GM19239 (cell line): ENCODE measurements at places on chromosomes 2 and 18.
A peak's percentile ranks its signal among the peaks of the same experiment; 100 is the strongest.

GRCh38 chr2:25912851-25913695, 34.8 kb upstream of the ASXL2 start:
- no peak for DNase-seq

- no peak for DNase-seq
These were observed 468.3 kb downstream of the EIPR1 start for GRCh38 chr2:2909086-2910035.

GRCh38 chr2:196291426-196291825, 120.0 kb upstream of the STK17B start:
- DNase-seq = no peak

DNA sequence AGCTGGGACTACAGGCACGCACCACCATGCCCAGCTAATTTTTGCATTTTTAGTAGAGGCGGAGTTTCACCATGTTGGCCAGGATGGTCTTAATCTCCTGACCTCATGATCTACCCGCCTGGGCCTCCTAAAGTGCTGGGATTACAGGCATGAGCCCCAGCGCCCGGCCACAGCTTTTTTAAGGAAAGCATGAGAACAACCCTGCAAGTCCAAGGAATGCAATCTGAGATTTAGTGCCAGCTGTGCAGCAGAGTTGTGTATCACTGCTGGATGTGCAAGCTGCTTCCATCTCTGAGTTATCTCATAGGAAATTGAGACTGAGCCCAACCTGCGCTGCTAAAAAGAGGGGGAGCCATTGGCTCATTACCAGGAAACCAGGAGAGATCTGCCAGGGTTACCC, 399.9 kb upstream of the CYRIA start:
- DNase-seq = no peak

GRCh38 chr2:111149882-111150455, 29.3 kb downstream of the BCL2L11 start:
- DNase-seq = no peak

GRCh38 chr2:177010146-177010545, 202.4 kb upstream of the HNRNPA3 start:
- DNase-seq = no peak

DNA sequence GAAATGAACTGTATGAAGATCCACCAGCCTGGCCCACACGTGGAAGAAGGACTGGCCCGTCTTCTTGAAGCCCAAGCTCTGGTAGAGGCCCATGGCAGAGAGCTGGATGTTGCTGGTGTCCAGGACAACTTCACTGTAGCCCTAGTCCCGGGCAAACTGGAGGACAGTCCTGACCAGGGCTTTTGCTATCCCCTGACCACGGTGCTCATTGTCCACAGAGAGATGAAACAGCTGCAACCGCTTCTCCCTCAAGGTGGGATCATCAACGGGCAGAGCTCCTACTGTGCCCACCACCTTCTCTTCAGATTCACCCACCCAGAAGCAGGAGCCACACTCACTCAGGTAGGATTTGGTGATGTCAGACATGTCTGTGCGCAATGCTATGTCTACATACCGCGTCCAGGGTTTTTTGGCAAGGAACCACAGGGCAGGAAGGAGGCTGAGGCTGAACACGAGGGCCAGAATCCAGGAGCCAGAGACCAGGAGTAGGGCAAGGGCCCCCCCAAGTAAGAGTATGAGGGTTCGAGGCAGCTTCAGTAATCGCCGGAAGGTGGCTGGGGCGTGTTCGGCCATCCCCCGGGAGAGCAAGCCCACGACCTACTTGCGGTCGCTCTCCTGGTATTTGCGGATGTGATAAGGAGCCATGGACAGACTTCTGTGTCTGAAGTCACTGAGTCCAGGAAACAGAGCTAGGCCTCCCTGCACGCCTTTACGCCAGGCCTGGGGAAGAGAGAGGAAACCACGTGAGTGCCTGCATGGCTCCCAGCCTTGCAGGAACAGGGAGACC, 36.3 kb downstream of the TPRKB start:
- DNase-seq = no peak

GRCh38 chr2:152437276-152438108, 102.5 kb downstream of the FMNL2 start:
- DNase-seq = no peak

DNA sequence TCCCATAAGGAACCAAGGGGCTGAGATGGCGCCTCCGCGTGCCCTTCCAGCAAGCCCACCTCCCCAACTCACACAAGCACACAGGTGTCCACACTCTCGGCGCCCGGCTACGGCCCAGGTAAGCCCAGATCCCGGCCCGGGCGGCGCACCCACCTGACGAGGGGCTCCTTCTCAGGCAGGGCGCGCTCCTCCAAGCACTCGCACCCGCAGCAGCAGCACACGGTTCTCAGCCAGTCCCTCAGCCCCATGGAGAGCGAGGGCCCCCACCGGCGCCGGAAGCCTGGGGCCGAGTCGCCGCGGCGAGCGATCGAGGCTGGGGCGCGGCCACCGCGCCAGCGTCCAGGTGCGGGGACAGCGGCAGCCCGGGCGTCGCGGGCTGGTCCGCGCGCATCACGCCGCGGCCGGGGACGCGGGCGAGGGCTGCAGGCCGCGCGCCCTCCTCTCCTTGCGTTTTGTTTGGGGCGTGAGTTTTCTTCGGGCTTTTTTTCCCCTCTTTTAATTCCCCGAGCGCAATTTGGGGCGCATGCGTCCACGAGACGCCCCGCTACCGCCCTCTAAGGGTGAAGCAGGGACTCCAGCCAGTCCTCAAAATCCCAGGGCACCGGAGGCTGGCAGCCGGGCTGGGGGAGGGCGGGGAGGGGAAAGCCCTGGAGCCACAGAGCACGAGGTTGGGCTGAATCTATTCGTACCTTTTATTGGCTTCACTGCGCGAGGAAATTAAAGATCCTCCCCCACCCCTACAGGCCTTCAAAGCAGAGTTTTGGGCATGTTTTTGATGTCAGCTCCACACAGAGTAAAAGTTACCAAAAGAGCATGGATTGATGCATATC, at the start of gene MREG:
MREG (minus strand) TSS at position 472 of the 830 bp plus-strand sequence; CDS start at position 248, 224 bp downstream.
- DNase-seq = peak; percentile 90

DNA sequence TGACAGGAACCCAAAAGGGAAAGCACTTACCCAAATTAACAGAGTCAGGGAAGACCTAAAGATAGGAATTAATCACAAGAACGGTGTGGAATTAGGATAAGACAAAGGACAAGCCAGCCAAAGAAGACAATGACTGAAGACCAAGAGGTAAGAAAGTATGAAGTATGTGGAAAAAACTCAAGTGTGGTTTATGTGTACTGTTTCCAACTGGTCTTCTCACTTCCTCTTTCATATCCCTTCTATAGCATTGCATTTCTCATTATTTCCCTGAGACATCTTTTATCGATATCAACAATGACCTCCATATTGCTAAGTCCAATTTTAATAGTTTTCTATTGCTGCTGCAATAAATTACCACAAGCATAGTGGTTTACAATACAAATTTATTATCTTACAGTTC, 313.5 kb upstream of the SLC39A10 start:
- DNase-seq = no peak
